Stomach (tissue), 19 donors: ENCODE measurements at places on chromosomes 7 and 10. TPM values are rescaled to one million over a fixed set of nuclear protein-coding genes. Genes with fewer than 3 reads are reported as not detected.

GRCh38 chr7:125436220-125436619 is 506.6 kb upstream of the POT1 start:
- H3K4me1 ChIP-seq, result no peaks in the 10 kb centered on the region
- H3K27ac ChIP-seq, result no peak overlapping the region
- no peak overlapping the region for H3K4me3 ChIP-seq
- no peaks in the 10 kb centered on the region for H3K27me3 ChIP-seq
- H3K36me3 ChIP-seq, result no peaks in the 10 kb centered on the region

- no peak overlapping the region for H3K27ac ChIP-seq
- no peaks in the 10 kb centered on the region for H3K27me3 ChIP-seq
- H3K4me1 ChIP-seq, result peaks cover 56% of the 10 kb centered on the region
- H3K4me3 ChIP-seq, result no peak overlapping the region
- no peaks in the 10 kb centered on the region for H3K36me3 ChIP-seq
Measured at GRCh38 chr7:105650382-105650970, 69.2 kb upstream of the EFCAB10 start.

DNA sequence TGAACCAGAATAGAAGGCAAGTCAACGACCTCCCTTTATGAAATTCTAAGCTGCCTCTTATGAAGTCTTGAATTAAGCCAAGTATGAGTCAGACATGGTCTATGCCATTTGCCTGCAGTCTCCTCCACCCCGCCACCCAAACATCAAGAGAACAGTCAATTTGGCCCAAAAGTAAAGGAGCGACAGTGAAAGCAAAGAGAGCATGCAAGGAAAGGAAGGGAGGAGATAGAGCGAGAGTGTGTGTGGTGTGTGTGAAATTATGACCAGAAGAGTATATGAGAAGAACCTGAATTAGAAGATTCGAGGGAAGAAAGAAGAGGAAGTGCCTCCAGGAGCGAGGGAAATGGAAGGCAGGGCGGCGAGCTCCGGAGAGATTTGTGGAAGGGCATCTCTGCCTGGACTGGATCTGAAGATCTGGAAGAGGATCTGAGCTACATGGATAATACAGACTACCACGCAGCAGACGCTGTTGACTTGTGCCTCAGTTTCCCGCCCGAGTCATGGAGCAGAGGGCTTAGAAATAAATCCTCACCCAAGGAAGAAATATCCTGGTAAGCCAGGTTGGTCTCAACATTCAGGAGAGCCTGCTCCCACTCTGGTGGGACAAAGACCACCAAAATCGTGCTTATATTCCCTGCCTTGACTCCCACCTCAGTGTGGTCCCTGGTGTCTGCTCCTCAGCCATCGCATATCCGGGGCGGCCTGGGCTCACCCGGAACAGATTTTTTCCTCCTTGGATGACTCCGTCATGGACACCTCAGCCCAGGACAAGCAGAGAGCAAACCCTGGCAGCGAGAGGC is 459 bp downstream of the ZDHHC6 start:
- peaks cover 46% of the 10 kb centered on the region for H3K4me1 ChIP-seq
- peaks cover 41% of the 10 kb centered on the region for H3K36me3 ChIP-seq

The H2BK1 gene
- not detected for total RNA-seq

DNA sequence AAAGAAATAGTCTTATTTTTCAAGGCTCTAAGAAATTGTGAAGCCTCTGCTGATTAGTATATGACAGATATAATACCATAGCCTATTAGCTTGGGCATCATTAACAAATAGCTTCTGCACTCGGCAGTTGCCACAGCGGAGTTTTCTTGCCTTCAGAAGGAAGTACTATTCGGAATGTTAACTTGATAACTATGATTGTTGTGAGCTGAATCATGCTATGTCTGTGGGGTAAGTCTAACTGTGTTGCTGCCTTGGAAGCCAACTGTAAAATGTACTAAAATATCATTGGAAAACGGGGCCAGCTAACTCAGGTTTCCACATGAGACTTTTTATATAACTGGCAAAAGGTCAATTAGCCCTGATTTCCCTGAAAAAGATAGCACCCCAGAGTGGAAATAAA is 93.2 kb downstream of the TWIST1 start:
- no peak for DNase-seq
- no peak overlapping the region for H3K4me3 ChIP-seq
- no peak overlapping the region for H3K27ac ChIP-seq

- H3K27me3 ChIP-seq, result no peaks in the 10 kb centered on the region
- DNase-seq, result no peak
- no peaks in the 10 kb centered on the region for H3K4me1 ChIP-seq
- H3K36me3 ChIP-seq, result no peaks in the 10 kb centered on the region
- no peak overlapping the region for H3K4me3 ChIP-seq
Measured at GRCh38 chr7:93165447-93165846, 17.3 kb upstream of the SAMD9L start.

DNA sequence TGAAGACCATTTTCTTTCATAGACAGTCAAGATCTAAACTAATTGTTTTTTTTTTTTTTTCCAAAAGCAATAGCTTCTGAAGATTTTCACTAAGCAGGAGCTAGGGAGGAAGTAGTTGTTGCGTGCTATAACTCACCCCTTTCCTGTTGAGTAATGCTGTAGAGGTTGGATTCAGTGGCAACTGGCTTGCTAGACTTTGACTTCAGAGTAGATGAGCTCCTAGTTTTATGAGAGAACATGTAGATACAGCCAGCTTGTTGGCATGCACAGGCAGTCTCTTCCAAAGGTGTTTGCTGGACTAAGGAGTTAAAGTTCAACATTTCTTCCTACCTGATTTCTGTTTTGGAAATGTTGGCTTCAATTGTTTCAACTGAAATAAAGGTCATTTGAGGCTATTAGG is 66.2 kb upstream of the MXI1 start:
- no peak overlapping the region for H3K27ac ChIP-seq
- DNase-seq, result no peak
- H3K4me1 ChIP-seq, result peaks cover 18% of the 10 kb centered on the region
- H3K27me3 ChIP-seq, result no peaks in the 10 kb centered on the region

DNA sequence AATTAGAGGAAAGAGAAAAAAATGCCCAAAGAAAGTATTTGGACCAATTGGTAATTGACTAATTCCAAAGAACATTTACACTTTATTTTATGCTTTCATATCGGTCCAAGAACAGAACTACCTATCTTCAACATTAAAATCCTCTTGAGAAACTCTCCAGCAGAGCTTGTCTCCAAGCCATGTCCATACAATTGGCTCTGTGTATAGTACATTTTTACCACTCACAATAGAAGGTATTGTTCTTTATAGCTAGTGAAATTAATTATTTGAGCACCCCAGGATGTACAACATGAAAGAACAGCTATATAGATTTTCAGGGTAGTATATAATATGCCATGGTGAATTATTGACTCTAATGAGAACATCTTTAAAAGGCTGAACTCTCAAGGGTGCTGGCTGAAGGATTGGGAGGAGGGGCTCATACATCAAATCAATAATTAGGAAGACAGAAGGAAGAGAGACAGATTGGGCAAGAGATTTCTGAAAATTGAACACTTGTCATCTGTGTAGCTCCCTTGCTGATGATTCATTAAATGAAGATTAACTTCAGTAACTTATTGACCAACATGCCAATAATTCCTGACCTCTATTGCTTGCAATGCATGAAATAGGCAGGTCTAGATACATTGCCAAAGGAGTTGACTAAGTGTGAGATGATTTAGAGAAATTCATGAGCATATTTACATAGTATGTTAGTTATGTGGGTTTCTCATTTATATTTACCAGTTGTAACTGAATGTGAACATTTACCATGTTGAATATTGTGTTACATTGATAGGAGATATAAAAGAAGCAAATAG is 249.7 kb downstream of the MTERF1 start:
- no peak for DNase-seq
- H3K27me3 ChIP-seq, result no peaks in the 10 kb centered on the region
- H3K36me3 ChIP-seq, result no peaks in the 10 kb centered on the region
- H3K27ac ChIP-seq, result no peak overlapping the region
- no peak overlapping the region for H3K4me3 ChIP-seq

The WEE2 gene
- not detected for total RNA-seq

DNA sequence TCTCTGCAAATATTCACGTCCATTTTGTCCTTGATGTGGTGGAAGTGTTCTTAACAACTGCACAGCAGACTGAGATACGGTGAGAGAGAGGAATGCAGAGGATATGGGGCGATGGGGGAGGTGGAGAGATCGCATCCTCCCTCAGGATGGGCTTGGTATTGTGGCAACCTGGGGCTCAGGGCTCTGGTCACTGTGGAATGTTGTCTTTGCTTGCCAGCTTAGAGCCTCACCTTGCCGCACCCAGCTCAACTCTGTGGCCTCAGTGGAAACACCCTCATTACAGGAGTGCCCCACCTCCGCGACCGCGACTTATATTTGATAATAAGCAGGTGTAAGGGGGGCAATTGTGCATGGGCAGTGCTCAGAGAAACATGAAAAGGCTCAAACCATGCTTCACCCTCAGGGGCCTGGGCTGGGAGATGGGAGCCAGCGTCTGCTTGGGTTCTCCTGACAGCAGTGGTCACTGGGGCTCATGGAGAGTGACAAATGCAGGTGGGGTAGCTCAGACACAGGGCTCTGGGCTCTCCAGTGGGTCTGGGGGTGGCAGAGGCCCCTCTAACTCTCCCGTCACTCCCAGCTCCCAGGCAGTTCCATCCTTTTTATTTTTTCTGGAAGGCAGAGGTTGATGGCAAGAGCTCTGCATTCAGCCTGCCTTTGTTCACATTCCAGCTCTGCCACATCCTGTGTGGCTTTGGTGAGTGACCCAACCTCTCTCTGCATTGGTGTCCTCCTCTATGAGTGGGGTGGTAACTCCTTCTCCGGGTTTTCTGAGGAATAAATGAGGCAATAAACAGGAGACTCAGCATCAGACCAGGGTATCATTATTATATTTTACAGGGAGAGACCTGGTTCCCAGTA is 43.1 kb upstream of the EMX2 start:
- no peak overlapping the region for H3K4me3 ChIP-seq
- H3K36me3 ChIP-seq, result no peaks in the 10 kb centered on the region
- no peak for DNase-seq
- H3K4me1 ChIP-seq, result peaks cover 8% of the 10 kb centered on the region

GRCh38 chr10:70740406-70741288 is 44.5 kb downstream of the TBATA start:
- H3K4me1 ChIP-seq, result peaks cover 13% of the 10 kb centered on the region
- H3K4me3 ChIP-seq, result no peak overlapping the region
- no peaks in the 10 kb centered on the region for H3K27me3 ChIP-seq
- no peak for DNase-seq
- H3K36me3 ChIP-seq, result no peaks in the 10 kb centered on the region
- H3K27ac ChIP-seq, result no peak overlapping the region

The TSPAN12 gene
- total RNA-seq, result 26.6 TPM

DNA sequence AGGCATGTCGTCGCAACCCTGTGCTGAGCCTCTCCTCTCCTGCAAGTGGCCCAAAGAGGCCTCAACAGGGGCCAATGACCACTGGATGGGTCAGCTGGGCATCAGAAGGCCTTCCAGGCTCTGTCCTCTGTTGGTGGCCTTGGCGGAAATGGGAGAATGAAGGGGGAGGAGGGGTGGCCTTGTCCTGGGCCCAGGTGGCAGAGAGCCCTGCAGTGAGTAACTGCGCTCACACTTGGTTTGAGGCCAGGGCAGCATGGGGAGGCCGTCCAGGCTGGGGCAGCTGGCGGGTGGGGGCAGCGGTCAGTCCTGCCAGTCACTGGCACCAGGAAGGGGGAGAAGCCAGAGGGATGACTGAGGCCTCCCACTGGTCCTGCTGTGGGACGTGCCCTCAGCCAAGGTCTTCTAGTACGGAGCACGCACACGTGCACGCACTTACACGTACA is 59.8 kb downstream of the LHPP start:
- no peaks in the 10 kb centered on the region for H3K36me3 ChIP-seq
- H3K27ac ChIP-seq, result no peak overlapping the region
- no peak for DNase-seq
- H3K4me1 ChIP-seq, result peaks cover 22% of the 10 kb centered on the region
- H3K27me3 ChIP-seq, result no peaks in the 10 kb centered on the region
- no peak overlapping the region for H3K4me3 ChIP-seq

- no peak overlapping the region for H3K27ac ChIP-seq
- H3K36me3 ChIP-seq, result no peaks in the 10 kb centered on the region
- no peak for DNase-seq
- no peaks in the 10 kb centered on the region for H3K4me1 ChIP-seq
- H3K27me3 ChIP-seq, result no peaks in the 10 kb centered on the region
- H3K4me3 ChIP-seq, result no peak overlapping the region
Measured at GRCh38 chr7:114128880-114129279, 210.1 kb upstream of the PPP1R3A start.

GRCh38 chr10:132507956-132508490 is 29.6 kb upstream of the INPP5A start:
- H3K4me3 ChIP-seq, result no peak overlapping the region
- no peaks in the 10 kb centered on the region for H3K36me3 ChIP-seq
- H3K27me3 ChIP-seq, result no peaks in the 10 kb centered on the region

GRCh38 chr10:56895306-56895705 is 534.2 kb upstream of the ZWINT start:
- no peaks in the 10 kb centered on the region for H3K4me1 ChIP-seq
- H3K27me3 ChIP-seq, result no peaks in the 10 kb centered on the region
- no peak overlapping the region for H3K4me3 ChIP-seq
- no peak overlapping the region for H3K27ac ChIP-seq
- H3K36me3 ChIP-seq, result no peaks in the 10 kb centered on the region

- H3K27me3 ChIP-seq, result no peaks in the 10 kb centered on the region
- no peak overlapping the region for H3K27ac ChIP-seq
- no peak for DNase-seq
- H3K4me1 ChIP-seq, result no peaks in the 10 kb centered on the region
- H3K36me3 ChIP-seq, result no peaks in the 10 kb centered on the region
- H3K4me3 ChIP-seq, result no peak overlapping the region
Measured at GRCh38 chr7:124652237-124652636, 113.4 kb downstream of the GPR37 start.

The TLL2 gene
- total RNA-seq, result 0.55 TPM
